ENCODE measurements at places on chromosomes 16 and 17.

DNA sequence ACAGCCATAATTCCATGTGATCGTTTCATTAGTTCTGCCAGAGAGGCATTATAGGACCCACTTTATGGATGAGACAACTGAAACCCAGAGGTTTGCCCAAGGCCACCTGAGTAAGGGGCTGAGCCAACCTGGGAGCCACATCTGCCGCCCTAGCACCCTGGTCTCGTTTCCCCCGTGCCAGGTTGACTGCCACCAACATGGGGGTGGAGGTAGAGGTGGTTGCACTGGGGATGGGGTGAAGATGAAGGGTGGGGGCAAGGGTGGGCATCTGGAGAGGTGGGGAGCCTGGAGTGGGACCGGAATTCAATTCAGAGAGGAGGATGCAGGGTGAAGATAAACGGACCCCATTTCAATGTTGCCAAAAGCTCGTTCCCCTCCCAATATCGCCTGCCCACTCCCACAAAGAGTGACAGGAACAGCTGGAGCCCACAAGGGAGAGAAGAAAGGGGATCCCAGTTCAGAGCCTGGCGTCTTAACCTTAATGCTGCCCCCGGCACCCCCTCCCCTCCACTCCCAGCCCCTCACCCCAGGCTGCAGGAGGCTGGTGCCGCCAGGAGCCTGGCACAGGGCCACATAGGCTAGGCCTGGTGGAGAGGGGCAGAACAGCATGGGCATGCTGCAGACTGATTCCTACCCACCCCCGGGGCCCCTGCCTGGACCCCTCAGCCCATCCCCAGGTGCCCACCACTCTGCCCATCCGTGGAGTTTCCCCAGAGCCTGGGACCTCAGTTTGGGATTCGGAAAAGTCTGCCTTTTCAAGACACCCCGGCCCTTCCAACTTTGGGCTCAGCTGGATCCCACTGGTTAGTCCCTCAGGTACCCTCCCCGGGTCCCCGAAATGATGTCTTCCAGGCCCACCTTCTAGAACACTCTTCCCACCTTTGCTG is 29.6 kb downstream of the NGFR start:
- DNase-seq = no peak

DNA sequence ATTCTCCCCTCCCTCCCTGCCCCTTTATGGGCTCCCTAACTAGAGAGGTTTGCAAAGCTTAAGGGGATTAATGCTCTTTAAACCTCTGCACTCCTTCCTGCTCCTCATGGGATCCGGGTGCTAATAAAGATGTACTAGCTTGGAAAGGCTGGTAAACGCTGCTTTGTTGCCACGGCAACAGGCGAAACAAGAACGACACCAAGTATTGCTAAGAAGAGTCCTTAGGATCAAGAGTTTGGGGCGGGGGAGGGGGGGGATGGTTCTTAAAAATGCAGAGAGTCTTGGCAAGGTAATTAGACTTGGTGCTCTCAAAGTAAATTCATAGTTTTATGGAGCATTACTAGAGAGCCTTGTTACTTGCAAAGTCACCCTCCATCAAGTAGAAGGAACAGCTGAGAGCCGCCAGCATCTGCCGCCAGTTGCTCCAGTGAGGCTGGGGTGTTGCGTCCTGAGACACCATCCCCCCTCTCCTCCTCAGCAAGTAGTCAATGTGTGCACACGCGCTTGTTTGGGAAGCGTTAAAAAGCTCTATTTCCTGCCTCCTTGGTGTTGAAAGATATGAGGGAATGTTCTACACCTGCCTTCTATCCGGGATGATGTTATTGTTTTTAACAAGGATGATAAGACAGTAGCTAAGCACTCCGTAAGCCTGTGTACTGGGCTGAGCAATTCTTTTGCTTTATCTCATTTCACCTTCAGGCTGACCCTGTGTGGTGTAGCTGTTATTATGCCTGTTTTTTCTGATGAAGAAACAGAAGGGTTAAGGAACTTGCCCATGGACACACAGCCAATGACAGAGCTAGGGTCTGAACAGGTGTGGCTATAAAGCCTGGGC is 190.9 kb downstream of the CCDC182 start:
- no peak for DNase-seq

DNA sequence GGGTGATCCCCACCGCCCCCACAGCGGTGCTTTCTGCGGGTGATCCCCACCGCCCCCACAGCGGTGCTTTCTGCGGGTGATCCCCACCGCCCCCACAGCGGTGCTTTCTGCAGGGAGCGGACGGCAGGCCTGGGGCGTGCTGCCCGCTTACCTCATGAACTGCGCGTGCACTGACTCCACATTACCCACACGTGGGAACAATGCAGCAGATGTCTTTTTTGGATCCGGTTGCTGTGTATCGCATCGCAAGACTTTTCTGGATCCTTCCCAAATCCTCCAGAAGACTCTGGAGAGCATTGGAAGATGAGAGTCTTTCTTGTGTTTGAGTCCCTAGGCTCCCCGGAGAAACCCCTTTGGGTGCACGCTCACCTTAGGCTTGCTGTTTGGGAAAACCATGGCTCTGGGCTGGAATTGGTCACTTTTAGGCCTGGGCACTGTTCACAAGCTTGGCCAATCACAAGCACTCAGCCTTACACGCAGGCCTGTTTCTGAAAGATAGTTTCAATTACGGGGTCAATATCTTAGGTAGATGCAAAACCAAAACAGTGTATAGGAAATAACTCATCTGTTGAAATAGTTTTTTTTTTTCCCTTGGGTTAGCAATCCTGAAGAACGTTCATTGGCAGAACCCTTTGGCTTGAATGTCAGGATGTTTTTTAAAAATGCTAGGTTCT is 201.8 kb downstream of the RPTOR start:
- DNase-seq = no peak

GRCh38 chr16:67241008-67241900 is 6.0 kb downstream of the FHOD1 start:
- DNase-seq = no peak

GRCh38 chr17:71176928-71177443 is 943.8 kb upstream of the SOX9 start:
- no peak for DNase-seq

DNA sequence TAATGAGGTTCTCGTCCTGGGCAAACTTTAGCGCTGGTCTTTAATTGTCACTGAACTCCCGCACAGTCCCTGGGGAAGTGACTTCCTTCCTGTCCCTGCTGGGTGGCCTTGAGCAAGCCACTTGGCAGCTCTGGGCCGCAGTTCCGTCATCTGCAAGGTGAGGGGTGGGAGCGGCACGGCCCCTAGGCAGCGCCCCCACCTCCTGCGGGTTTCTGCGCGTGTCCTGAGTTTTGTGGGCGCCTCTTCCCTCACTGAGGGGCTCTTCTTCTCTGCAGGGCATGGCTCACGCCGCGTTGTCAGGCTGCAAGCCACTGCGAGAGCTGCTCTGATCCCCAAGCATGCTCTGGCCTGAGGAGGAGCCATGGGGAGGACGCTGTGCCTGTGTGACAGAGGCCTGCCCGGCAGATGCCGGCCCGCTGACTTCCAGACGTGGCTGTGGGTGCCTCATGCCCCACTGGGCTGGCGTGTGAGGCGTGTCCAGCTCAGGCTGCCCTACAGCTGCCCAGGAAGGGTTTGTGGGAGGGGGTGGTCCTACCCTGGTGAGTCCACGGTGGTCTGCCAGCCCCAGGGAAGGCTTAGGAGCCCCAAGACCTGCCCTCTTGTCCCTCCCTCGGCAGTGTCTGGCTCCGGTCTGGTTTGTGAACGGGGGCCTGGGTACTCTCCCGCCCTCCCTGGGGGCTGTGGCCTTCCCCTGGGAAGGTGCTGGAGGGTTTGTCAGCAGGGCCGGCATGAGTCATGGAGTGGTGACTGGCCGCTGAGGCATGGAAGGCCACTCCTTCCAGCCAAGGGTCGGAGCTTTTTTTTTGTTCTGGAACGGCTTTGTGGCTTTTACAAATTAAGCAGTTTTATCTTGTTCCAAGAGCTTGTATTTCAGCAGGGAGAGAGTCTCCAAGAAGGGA is 182.0 kb downstream of the SEC14L1 start:
- no peak for DNase-seq

- DNase-seq = no peak
Measured at GRCh38 chr16:72850853-72851252, 197.1 kb downstream of the ZFHX3 start.

GRCh38 chr17:33786478-33786877 is 468.6 kb upstream of the CCL2 start:
- no peak for DNase-seq

- DNase-seq = no peak
Measured at GRCh38 chr17:75808905-75809621, 24.5 kb downstream of the UNK start.

- no peak for DNase-seq
Measured at GRCh38 chr16:25063865-25064264, 47.7 kb upstream of the LCMT1 start.

GRCh38 chr16:84093120-84093878 is 23.4 kb downstream of the MBTPS1 start:
- DNase-seq = no peak

DNA sequence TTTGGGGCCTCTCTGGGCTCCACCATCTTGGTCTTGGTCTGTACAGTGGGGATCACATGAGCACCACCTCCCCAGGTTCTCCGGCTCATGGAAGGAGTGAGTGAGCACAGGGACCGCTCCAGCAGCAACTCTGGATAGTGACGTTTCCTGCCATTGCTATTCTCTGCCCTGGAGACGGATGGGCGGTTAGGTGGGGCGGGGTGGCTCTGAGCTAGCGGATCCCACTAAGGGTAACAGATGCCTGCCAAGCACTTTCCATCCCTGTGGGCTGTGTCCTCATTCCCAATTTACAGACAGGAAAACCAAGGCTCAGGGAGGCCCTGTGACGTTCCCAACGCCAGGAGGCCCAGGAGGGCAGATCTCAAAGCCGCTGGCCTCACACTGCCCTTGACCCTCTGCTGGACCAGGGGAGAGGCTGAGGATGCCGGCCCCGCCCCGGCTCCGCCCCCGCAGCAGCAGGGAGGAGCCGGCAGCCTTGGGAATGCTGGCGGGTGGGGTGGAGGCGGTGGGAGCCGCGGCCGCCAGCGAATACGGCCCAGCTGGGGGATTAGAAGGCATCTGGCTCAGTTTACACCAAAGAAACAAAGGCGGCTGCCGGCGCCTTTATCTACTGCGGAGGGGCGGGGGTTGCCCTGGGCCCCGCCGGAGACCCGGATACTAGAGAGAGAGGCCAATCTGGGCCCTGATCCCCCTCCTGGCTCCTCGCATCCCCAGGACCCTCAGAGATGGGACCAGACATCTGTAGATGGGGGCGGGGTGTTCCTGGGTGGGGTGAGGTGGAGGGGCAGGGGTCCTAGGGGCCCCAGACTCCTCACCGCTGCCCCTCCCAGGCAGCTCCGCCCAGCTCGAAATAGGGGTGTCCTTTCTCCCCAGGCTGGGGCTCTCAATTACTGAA is 122.3 kb upstream of the CIBAR2 start:
- no peak for DNase-seq

DNA sequence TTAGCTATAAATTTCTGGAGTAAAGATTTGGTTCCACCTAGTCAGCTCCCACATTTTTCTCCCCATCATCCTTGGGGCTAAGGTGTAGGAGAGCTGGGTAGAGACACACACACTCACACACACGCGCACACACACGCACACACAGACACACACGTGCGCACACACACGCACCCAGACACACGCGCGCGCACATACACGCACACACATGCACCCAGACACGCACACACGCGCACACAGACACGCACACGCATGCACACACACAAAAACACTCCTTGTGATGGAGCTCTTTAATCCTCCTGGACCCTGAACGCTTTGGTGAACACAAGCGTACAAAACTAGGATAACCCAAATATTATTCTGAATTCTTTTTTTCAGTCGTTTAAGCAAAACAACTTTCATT is 253.6 kb downstream of the C16orf95 start:
- no peak for DNase-seq

- DNase-seq = no peak
Measured at GRCh38 chr16:7980133-7980483, 610.2 kb downstream of the TMEM114 start.

- DNase-seq = no peak
Measured at GRCh38 chr16:47734081-47734857, 273.1 kb downstream of the PHKB start.

- no peak for DNase-seq
Measured at GRCh38 chr17:46121841-46122485, 71.3 kb downstream of the KANSL1 start.

- DNase-seq = no peak
Measured at GRCh38 chr17:27871407-27871806, 21.8 kb downstream of the LYRM9 start.

GRCh38 chr17:80804466-80804865 is 187.2 kb upstream of the CHMP6 start:
- DNase-seq = no peak

GRCh38 chr16:17556276-17557052 is 85.7 kb upstream of the XYLT1 start:
- DNase-seq = no peak

DNA sequence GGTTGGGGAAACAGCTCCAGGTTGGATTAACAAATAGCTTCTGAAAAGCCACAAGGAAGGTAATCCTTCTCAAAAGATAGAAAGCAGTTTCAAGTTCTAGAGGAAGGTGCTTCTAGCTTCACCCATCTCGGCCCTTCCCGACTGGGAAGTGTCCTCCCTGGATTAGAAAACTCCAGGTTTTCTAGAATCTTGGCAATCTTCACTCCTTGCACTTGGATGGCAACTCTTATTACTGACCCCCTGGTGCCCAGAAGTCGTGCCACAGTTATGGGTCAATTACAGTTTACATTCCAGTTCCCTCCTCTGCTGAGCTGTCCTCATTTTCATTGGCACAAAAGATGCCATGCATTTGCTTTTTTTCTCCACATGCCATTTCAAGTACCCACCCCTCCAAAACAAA is 65.6 kb downstream of the SMG6 start:
- DNase-seq = no peak

DNA sequence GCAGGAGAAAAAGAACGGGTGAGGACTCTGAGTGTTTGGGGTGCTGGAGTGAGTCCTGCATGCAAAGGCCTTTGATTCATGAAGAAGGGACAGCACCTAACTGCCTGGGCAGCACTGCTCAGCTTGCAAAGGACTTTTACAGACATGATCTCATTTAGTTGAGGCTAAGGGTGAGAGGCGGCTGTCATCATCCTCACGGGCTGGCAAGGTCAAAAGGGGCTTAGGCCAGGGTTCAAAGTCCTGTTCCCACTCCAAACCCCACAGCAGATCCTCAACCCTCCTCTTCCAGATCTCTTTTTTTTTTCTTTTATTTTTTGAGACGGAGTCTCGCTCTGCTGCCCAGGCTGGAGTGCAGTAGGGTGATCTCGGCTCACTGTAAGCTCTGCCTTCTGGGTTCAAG is 4.8 kb downstream of the RHBDF2 start:
- DNase-seq = no peak

- no peak for DNase-seq
Measured at GRCh38 chr17:27318228-27318627, 24.3 kb downstream of the WSB1 start.

GRCh38 chr17:15350777-15351477 is 9.5 kb upstream of the TEKT3 start:
- no peak for DNase-seq

DNA sequence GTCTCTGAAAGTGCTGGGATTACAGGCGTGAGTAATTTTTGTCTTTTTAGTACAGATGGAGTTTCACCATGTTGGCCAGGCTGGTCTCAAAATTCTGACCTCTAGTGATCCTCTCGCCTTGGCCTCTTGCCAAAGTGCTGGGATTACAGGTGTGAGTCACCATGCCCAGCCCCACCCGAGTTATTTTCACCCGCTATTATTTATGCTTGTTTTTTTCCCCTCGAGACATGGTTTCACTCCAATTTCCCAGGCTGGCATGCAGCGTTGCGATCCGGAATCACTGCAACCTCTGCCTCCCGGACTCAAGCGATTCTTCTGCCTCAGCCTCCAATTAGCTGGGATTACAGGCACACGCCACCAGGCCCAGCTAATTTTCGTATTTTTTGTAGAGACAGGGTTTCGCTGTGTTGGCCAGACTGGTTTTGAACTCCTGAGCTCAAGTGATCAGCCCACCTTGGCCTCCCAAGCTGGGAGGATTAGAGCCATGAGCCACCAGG is 9.2 kb downstream of the RPL23 start:
- no peak for DNase-seq
